ENCODE measurements at places on chromosomes 5 and 9.
A peak's percentile ranks its signal among the peaks of the same experiment; 100 is the strongest.

DNA sequence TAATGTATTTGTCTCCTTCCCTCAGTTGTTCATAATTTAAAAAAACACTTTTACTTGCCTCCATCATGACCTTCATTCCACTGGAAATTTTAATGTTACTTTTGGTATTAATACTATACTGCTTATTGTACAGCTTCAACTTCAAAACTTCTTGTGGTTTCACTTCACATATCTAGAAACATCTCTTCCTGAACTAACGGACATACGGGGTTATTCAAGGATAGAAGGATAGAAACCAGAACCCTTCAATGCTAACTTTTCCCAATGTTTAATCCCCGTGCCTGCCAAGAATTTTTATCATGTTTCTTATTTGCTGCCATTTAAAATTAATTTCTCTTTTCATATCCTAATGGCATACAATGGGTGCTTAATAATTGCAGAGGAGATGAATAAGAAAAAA, 36.3 kb upstream of the SETD9 start:
- DNase-seq: no peak

DNA sequence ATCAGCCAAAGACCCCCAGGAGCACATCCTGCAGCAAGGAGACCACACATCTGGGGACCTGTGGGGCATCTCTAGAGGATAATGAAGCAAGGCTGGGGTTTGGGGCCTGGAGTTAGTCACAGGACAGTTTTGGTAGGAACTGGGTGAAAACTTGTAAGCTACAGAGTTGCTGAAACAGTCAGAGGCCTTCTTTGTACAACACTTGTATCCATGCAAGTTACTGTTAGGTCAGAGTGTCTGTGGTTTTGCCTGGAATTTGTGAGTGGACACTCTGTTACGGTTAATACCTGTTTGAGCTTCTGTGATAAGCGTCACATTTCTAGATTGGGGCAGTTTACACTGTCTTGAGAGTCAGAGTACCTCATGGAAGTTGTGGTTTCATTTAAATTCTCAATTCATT, 22.6 kb upstream of the ASPN start:
- DNase-seq: no peak

- no peak for DNase-seq
Observed at GRCh38 chr5:40797273-40798011, 732 bp downstream of the PRKAA1 start.

GRCh38 chr5:28473531-28474107, 1435.2 kb upstream of the CDH9 start:
- DNase-seq: no peak

GRCh38 chr9:128251732-128252100, 24.1 kb downstream of the GOLGA2 start:
- no peak for DNase-seq

GRCh38 chr5:82975396-82975795, 101.8 kb downstream of the TMEM167A start:
- DNase-seq: no peak

- DNase-seq: no peak
Observed at GRCh38 chr5:126965061-126965475, 65.3 kb downstream of the MARCHF3 start.

GRCh38 chr9:77598524-77598923, 49.6 kb downstream of the GNA14 start:
- no peak for DNase-seq

GRCh38 chr9:129909851-129910250, 74.6 kb downstream of the USP20 start:
- DNase-seq: no peak

- no peak for DNase-seq
Observed at GRCh38 chr9:122605691-122606090, 8.8 kb upstream of the OR1Q1 start.

DNA sequence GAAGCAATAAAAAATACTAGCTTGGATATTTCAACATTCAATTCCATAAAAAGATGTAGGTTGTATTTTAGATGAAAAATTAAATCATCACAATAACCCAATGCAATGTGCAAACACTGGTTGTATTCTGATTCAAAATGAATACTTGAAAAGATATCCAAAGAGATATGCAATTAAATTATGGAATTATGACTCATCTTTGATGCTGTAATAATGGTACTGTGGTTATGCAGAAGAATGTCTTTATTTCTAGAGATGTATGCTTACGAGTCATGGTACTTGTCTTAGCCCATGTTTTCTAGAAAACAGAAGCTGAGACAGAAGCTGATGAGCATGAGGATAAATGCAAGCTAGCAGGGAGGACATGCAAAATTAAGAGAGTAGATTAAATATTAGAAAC, 1941.4 kb upstream of the NUDT12 start:
- DNase-seq: no peak

- no peak for DNase-seq
Observed at GRCh38 chr5:126452477-126452876, 29.3 kb downstream of the GRAMD2B start.

DNA sequence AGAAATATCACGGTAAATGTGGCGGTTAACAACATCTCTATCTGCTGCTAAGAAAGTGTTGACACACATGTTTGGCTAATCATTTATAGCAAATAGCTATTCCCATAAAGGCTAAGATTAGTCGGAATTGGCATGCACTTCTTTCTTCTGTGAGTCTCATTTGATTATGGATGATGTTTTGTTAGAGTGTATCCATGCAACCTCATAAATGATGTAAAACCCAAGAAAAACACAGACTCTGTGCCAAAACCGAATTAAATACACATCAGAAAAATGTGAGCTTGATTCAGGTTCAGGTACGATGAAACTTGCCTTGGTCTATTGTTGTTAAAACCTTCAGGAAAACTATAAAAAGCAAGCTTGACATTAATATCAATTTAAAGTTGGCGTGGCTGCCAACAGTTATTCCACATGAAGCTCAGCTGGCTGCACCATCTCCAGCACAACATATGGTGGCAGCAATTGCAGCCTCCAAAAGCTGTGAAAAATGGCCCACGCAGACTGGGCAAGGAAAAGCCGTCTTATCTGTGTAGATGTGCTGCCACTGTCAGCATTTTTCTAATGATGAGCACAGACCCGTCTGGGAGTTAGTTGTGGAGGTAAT, 41.1 kb upstream of the ICE1 start:
- DNase-seq: no peak

DNA sequence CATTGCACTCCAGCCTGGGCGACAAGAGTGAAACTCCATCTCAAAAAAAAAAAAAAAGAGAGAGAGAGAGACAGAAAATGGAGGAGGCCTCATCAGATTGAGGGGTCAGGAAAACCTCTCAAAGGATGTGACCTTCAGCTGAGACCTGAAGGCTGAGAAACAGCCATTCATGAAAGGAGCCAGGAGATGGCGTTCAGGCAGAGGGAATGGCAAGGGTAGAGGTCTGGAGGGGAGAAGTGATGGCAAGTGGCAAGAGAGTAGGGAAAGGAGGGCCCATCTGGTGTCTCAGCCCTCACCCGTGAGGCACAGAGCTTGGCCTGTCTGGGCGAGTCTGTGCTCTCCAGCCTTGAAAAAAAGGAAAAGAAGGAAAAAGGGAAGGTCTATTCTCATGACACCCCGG, 17.0 kb downstream of the CAMK2A start:
- DNase-seq: no peak

DNA sequence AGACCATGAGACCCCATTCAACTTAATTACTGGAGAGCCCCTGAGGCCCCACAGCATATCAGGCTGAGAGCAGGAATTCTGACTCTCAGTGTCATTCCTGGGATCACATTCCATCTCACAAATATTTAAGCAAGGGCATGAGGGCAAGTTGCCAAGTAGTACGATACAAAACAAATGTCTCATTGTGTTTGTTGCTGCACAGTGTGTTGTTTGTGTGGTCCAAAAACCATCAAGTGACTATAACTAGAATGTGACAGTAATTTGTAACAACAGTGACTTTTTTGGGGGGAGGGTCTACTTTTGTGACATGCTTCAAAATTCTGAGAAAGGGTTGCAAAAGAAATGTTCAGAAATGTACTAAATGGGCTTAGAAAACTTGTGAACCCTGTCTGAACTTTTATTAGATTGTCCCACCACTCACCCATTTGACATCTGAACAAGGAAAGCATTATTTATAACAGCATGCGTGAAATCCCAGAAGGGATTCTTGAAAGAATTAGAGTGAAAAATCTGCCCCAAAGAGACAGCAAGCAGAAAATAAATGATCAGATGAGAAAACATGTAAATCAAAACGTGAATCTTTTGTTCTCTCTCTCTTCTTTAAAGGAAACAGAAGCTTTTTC, 347.0 kb downstream of the NTRK2 start:
- DNase-seq: no peak

- DNase-seq: no peak
Observed at GRCh38 chr5:167720676-167721260, 570.7 kb upstream of the WWC1 start.

GRCh38 chr5:67537439-67538148, 341.0 kb upstream of the CD180 start:
- DNase-seq: no peak

GRCh38 chr9:131105952-131106351, 9.6 kb downstream of the AIF1L start:
- DNase-seq: no peak

GRCh38 chr5:167827766-167828165, 463.7 kb upstream of the WWC1 start:
- DNase-seq: no peak

GRCh38 chr5:151751091-151751490, 7.3 kb downstream of the ATOX1 start:
- no peak for DNase-seq

- peak; percentile 67 for DNase-seq
Observed at GRCh38 chr5:139669662-139670368, 21.7 kb downstream of the CXXC5 start.

DNA sequence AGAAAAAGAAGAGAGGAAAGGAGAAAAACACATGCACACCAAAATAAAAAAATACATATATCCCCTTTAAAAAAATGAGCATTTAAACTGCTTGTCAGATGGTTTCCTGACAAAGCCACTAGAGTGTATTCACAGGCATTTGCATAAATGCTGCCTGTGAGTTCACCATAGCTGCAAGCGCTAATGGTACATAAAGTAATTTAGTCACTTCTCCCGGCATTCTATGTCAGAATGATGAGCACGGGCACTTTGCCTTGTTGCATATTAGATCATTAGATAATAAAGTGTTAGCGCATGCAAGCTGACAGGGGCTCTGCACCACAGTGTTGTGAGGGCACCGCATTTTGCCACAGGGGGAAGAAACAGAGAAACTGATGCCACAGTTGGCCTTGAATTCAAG, 280.6 kb downstream of the EBF1 start:
- no peak for DNase-seq

GRCh38 chr9:137441289-137441934, at the start of gene ENTPD8:
Gene ENTPD8 (minus strand): TSS chr9:137441357. CDS start chr9:137438285, 3,072 bp downstream.
- no peak for DNase-seq

GRCh38 chr9:113562653-113563381, 99.3 kb downstream of the RGS3 start:
- no peak for DNase-seq

- no peak for DNase-seq
Observed at GRCh38 chr5:150763023-150763769, 4.4 kb upstream of the DCTN4 start.

- no peak for DNase-seq
Observed at GRCh38 chr5:57887851-57888621, 405.4 kb upstream of the ACTBL2 start.

DNA sequence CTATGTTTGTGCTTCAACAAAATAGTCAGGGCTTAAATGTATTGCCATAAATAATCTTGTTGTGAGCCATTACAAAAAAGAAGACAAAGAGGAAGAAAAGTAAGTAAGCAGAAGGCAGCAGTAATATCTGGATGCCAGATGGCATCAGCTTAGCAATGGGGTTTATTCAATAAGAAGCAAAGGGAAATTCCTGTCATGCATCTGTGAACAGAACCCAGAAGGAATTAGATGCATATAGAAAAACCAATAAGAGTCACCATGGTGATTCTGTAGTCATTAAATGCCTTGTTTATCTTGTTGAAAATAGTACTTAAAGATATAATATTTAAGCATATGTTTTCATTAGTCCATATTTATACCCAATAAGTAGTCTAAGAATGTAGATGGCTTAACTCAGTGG, 216.0 kb downstream of the ADAMTSL1 start:
- no peak for DNase-seq

DNA sequence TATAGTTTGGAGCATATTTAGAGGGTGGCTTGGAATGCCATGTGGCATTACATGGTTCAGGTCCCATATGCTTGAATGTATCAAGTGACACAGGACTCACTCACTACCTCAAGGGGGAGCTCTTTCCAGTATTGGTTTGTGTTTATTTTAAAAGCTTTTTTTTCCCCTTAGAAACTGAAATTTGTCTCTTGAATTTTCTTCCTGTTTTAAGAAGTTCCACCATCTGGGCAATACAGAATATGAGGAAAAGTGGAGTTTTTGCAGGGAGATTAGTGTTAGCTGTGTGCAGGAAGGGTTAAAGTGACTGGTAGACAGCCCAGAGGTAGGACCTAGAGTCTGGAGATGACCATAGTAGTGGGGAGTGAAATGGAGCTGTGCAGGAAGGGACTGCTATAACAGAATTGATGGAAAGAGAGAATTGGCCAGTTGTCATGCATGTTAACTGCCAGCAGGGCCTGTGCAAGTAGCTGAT, 36.6 kb downstream of the CTNNA1 start:
- DNase-seq: peak; percentile 30

- DNase-seq: no peak
Observed at GRCh38 chr5:57720656-57721055, 238.0 kb upstream of the ACTBL2 start.
